ENCODE measurements at places on chromosomes 6 and 20.

- no peak for DNase-seq
Measured at GRCh38 chr6:80454197-80454596, 347.7 kb downstream of the BCKDHB start.

GRCh38 chr6:52566201-52566600 lies 10.7 kb downstream of the TRAM2 start:
- DNase-seq: no peak

DNA sequence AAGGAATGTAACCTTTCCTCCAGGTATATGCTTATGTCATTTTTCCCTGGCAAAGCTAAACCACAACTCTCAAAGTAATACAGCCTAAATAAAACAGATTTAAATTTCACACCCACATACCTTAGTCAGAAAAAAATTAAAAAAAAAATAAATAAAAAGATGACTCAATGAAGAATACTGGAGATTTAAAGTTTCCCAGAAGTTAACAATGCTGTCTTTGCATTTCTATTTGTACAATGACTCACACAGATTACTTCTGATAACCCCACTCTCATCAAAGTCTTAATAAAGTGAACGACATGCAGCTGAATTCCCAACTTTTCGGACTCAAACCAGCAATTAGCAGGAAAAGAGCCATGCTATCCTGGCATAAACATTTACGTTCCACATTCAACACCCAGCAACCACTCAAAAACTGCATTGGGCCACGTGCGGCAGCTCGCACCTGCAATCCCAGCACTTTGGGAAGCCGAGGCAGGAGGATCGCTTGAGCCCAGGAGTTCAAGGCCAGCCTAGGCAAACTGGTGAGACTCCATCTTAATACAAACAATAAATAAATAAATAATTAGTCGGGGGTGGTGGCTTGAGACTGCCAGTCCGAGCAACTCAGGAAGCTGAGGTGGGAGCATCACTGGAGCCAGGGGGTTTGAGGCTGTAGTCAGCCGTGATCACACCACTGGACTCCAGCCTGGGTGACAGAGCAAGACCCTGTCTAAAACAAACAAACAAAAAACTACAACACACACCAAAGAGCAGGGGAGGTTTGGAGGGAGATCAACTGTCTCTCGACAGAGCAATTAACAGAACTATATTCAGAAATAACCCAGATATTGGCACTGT lies 130.5 kb downstream of the WDR27 start:
- DNase-seq: no peak

- peak; percentile 73 for DNase-seq
Measured at GRCh38 chr20:37968841-37969401, 64.3 kb downstream of the TTI1 start.

- no peak for DNase-seq
Measured at GRCh38 chr6:147207837-147208754, 3.9 kb downstream of the STXBP5 start.

DNA sequence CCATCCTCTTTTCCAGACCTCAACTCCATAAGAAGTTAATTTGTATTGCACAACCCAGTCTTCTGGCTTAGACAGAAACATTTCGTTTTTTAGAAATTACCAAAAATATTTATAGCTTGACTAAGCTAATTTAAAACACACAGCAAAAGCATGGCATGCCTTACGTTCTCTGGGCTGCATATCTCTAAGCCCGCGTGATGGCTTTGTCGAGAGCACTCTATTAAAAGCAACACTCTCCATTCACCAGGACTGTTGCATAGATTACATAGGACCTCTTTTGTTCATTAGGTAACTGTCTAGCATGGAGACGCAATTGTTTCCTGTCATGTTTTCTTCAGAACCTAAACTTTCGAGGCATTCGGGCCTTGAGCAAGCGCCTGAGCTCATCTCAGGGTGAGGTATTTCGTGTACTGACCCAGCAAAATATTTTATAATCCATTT lies 104.5 kb downstream of the IBTK start:
- DNase-seq: no peak

GRCh38 chr20:22807045-22807444 lies 222.7 kb upstream of the FOXA2 start:
- DNase-seq: no peak

DNA sequence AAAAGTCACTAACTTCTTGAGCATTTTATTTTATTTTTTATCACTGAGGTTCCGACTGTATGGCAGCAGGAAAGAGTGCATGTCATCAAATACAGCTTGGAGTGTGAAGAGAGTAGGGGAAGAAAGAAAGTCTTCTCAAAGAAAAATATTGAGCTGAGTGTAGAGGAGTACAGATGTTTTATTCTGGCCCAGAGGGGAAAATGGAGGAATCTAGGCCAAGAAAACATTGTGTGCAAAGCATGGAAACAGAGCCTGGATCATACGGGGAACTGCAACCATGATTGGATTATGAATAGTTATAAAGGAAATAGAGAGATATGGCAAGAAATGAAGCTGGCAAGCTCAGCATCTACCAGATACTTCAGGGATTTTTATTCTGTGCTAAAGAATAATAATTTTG lies 104.2 kb upstream of the SCGN start:
- no peak for DNase-seq

GRCh38 chr20:24297993-24298392 lies 171.4 kb upstream of the SYNDIG1 start:
- no peak for DNase-seq

DNA sequence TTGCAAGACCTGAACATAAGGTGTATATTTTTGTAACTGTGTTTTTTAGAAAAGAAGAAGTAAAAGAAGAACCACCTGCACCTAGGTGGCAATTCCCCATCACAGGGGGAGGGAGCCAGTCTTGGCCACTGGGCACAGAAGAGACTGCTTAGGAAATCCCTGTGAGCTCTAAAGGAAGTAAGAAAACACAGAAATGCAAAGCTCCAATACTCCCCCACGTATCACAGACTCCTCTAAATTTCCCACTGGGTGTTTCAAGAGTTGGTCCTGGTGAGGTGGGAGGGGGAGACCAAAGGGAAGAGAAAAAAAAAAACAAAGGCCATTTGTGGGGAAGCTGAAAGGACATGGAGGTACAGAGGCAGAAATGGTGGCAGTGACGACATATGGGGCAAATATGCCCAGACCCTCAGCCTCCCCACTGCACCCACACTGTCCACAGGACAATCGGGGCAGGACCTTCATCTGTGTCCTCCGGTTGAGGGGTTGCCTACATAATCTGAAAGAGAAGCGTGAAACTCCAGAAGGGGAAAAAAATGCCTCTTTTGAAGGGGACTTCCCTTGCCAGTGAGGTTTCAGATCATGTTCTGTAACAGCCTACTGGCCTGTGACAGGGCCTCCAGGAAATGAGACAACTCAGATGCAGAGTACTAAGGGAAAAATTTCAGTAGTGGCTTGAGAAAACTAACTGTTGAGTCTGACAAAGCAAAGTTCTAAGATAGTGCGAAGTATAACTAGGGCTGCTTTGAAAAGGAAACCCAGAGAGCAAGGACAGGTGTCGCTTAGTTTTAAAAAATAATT lies 226.2 kb upstream of the MARCKS start:
- no peak for DNase-seq

DNA sequence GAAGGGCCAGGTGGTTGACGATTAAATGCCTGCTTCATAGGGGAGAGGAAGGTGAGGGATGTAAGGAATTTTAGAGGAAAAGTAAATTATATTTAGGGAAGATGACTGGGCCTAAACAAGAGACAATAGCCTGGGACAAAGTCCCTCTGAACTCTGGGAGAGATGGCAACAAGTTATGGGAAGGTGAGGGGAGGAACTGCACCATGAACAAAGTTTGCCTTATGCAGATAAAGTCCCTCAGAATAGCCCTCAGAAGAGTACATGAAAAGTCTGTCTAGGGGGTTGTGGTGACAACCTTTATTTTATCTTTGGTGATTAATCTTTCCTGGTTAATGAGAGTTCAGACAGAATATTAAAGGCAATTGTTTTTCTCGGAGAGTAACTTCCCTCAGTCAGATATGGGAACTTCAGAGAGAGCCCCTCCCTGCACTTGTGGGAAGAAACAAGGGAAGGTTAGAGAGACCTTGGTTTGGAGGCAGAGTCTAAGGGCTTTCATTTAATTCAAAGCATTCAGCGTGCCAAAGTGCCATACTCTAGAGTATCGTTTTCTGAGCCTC lies 27.1 kb upstream of the FAM217A start:
- no peak for DNase-seq

DNA sequence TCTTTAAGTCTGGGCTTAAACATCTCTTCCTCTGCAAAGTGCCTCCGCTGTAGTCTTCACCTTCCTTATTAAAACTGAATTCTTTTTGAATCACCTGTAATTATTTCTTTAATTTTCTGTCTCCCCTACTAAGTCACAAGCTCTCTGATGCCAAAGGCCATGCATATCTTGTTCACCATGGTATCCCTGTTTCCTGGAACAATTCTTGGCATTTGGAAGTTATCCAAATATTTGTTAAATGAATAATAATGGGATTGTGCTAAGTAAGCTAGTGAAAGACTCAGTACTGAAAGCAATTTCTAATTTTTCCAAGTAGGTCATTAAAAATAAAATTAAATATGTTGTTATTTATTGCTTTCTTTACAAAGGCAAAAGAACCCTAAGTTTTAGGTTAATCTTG lies 12.2 kb downstream of the SNAP91 start:
- no peak for DNase-seq

DNA sequence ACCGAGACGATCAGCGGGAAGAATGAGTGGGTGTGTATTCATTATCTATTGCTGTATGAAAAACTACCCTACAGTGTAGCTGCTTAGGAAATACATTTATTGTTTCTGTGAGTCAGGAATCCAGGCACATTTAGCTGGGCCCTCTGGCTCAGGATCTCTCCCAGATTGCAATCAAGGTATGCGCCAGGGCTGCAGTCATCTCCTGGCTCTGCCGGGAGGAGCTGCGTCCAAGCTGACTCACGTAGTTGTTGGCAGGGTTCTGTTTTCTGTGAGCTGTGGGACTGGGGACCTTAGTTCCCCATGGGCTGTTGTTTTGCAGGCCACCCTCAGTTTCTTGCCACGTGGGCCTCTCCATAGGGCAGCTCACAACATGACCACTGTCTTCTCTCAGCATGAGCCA lies 68.2 kb upstream of the FUCA2 start:
- peak; percentile 50 for DNase-seq

- DNase-seq: no peak
Measured at GRCh38 chr6:45398075-45398813, 20.5 kb upstream of the SUPT3H start.
